Tracheal epithelial cell (primary cell): ENCODE measurements at places on chromosomes 7 and 10. TPM values are rescaled to one million over a fixed set of nuclear protein-coding genes. Genes with fewer than 3 reads are reported as not detected.

Gene TRIL
- not detected in 2 replicates for total RNA-seq

Gene ASB15
- not detected in 2 replicates for total RNA-seq

Gene GGCT
- total RNA-seq, result 36.9 and 50.8 TPM in 2 replicates

Gene SCART1
- total RNA-seq, result 0.43 and 1.4 TPM in 2 replicates

Gene MYPN
- under 0.01 TPM in 1 of 2 replicates, not detected in the other for total RNA-seq

Gene FRAT1
- 2.2 and 3.0 TPM in 2 replicates for total RNA-seq

Gene NUP205
- 59.5 and 67.0 TPM in 2 replicates for total RNA-seq

Gene CYP2C18
- 0.24 and 1.1 TPM in 2 replicates for total RNA-seq

Gene EEPD1
- 4.0 and 8.0 TPM in 2 replicates for total RNA-seq

Gene DYDC2
- total RNA-seq, result not detected in 2 replicates

Gene MMS19
- 66.9 and 68.7 TPM in 2 replicates for total RNA-seq

Gene TYW1B
- 0.85 and 2.7 TPM in 2 replicates for total RNA-seq

Gene KCP
- total RNA-seq, result 0.43 and 0.72 TPM in 2 replicates

Gene ANTXRL
- total RNA-seq, result not detected in 2 replicates

Gene GNAT3
- not detected in 2 replicates for total RNA-seq

Gene UNC5B
- 14.0 and 64.6 TPM in 2 replicates for total RNA-seq

Gene CDK14
- total RNA-seq, result 10.4 and 17.8 TPM in 2 replicates

Gene TMEM273
- total RNA-seq, result 0.48 TPM in 1 of 2 replicates, not detected in the other

Gene TACR2
- under 0.01 TPM in 1 of 2 replicates, not detected in the other for total RNA-seq

Gene SMO
- 6.4 and 8.0 TPM in 2 replicates for total RNA-seq
